Activated T-cell treated with anti-CD3 and anti-CD28 coated beads, Interleukin-2, amount 50 U/mL, for 72 hours (primary cell): ENCODE measurements at places on chromosomes 1 and 21.

DNA sequence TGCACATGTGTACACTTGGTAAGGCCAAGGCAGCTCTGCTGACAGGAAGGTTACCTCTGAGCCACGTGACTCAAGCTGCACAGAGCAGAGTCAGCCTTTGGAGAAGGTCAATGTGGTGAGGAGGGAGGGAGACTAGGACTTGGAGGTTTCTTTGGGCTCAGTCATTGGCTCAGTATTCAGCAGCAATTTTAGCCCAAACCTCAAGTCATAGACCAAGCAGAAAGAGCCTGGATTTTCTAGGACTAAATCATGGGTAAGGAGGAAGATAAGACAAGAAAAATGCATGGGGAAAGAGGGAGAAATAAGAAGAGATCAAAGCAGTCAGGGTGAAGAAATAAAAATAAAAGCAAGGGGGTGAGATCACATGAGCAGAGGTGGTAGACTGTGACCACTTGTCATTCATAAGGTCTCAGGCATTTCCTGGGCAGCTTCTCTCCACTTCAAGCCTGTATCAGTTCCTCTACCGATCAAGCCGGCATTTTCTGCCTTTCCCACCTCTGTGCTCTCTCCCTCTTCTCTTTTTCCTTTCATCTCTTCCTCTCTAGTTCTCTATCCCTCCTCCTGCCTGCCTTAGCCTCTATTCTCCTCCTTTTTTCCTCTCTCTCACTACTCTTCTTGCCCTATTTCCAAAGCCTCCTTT lies 51.7 kb upstream of the DUSP10 start:
- H3K36me3 ChIP-seq = peaks cover 2% of the 10 kb centered on the region
- DNase-seq = no peak
- H3K4me1 ChIP-seq = peaks cover 46% of the 10 kb centered on the region
- peak overlapping the region; percentile 65 for H3K4me3 ChIP-seq
- peak overlapping the region; percentile 48 for H3K27ac ChIP-seq
- H3K27me3 ChIP-seq = no peaks in the 10 kb centered on the region

DNA sequence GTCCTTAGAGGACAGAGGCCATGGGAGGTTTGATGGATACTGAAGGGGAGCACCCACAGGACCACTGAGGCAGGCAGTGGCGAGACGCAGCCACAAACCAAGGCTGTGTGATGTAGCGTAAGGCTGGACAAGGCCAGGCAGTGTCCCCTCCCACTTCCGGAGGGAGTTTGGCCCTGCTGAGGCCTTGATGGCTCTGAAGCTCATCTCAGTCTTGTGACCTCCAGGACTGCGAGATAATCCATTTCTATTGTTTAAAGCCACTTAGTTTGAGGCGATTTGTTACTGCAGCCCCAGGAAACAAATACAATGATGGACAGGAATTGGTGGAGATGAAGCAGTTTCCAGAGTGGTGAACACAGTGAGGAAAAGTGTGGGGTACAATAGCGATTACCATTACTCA lies 15.3 kb downstream of the PIGP start:
- H3K27me3 ChIP-seq = no peaks in the 10 kb centered on the region
- peaks cover 15% of the 10 kb centered on the region for H3K4me1 ChIP-seq
- no peak overlapping the region for H3K4me3 ChIP-seq
- H3K36me3 ChIP-seq = no peaks in the 10 kb centered on the region
- DNase-seq = no peak

DNA sequence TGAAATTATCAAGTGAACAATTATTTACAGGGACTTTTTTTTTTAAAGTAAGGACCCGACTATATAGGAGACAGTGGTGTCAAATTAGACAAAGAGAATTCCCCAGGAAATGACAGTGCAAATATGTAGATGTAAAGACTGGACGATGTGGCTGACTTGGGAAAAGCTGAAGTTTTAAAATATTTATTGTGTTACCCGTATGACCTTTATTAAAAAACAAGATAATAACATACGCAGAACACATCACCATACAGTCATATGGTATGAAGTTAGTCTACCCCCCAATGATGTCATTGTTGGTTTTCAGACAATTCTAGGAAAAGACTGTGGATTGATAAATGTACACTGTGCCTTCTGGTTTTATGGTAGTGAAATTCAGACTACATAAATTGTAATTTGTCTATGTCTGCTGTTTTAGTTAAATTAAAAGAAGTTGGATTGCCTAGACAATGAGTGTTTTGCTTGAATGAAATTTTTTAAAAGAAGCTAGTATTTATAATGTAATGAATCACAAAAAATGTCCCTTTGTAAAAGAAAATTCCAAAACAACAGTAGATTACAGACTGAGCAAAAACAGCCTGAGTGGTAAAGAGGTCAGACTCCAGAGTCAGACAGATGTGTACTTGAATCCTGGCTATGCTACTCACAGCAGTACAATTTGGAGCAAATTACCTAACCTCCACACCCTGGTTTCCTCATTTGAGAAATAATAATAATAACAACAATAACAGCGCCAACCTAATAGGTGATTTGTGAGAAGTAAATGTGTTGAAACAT lies 15.5 kb upstream of the PDC start:
- H3K4me3 ChIP-seq = no peak overlapping the region
- no peak overlapping the region for H3K27ac ChIP-seq
- H3K4me1 ChIP-seq = no peaks in the 10 kb centered on the region
- H3K27me3 ChIP-seq = no peaks in the 10 kb centered on the region
- no peak for DNase-seq

DNA sequence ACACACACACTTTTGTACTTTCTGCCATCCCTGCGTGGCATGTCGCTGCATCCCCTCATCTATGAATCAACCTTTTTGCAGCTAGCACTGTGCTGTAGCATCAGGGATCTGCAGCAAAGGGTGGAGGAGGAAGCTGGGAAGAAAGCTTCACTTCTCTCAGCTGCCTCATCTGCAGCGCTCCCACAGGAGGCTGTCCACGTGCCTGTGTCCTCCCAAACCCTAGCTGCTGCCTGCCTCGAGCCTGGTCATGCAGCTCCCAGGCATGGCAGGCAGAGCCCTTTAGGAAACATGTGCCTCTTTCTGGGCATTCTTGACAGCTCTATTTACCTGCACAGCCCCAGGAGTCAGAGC lies 262.1 kb upstream of the SGIP1 start:
- peak overlapping the region; percentile 52 for H3K27ac ChIP-seq
- peaks cover 79% of the 10 kb centered on the region for H3K4me1 ChIP-seq
- no peaks in the 10 kb centered on the region for H3K27me3 ChIP-seq
- H3K36me3 ChIP-seq = no peaks in the 10 kb centered on the region
- DNase-seq = no peak

- no peak overlapping the region for H3K4me3 ChIP-seq
- no peak for DNase-seq
- H3K4me1 ChIP-seq = no peaks in the 10 kb centered on the region
- no peak overlapping the region for H3K27ac ChIP-seq
- peaks cover 15% of the 10 kb centered on the region for H3K27me3 ChIP-seq
These were observed 35.8 kb upstream of the GRIK3 start for GRCh38 chr1:37070126-37070525.

DNA sequence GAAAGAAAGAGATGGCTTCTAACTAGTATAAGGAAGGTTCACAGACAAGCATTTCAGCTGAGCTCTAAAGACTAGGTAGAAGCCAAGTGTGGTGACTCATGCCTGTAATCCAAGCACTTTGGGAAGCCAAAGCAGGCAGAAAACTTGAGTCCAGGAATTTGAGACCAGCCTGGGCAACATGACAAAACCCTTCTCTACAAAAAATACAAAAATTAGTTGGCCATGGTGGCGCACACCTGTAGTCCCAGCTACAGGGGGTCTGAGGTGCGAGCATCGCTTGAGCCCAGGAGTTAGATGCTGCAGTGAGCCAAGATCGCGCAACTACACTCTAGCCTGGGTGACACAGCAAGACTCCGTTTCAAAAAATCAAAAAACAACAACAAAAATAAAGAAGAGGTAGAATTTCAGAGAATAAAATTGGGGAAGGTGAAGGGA lies 27.8 kb downstream of the FBXO42 start:
- no peak overlapping the region for H3K4me3 ChIP-seq
- no peak overlapping the region for H3K27ac ChIP-seq
- peaks cover 4% of the 10 kb centered on the region for H3K36me3 ChIP-seq
- H3K4me1 ChIP-seq = peaks cover 7% of the 10 kb centered on the region
- H3K27me3 ChIP-seq = no peaks in the 10 kb centered on the region

DNA sequence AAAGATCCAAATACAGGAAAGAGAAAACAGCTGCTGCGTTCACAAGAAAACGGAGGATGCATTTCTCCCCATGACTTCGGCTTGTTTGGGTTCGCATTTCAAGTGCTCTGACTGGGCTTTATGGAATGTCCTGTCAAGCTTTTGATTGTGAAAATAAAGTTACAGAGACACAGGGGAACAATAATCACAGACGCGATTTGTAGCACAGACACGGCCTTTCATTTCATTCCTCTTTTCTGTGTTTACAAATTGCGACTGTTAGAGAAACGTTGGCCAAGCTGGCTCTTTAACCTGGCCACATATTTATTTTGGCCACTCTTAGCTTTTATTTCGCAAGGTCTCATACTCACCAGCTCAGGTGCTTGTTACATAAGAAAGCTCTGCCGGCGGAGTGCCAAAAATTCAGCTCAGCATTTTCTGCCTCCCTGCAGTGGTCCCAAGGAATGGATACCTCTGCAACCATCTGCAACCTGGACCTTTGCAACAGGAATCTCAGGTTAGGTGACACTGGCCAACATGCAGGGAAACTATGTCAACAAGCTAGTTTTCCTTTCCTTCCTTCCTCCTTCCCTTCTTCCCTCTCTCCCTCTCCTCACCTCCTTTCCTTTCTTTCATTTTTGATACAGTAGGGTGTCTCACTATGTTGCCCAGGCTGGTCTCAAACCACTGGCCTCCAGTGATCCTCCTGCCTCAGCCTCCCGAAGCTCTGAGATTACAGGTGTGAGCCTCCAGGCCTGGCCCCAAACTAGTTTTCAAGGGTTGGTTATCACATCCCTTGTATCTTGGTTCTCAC lies 58.2 kb upstream of the SLC45A1 start:
- H3K4me1 ChIP-seq = no peaks in the 10 kb centered on the region
- H3K4me3 ChIP-seq = no peak overlapping the region
- H3K27me3 ChIP-seq = no peaks in the 10 kb centered on the region
- no peak overlapping the region for H3K27ac ChIP-seq
- H3K36me3 ChIP-seq = no peaks in the 10 kb centered on the region

GRCh38 chr1:45929257-45929687 lies 125.9 kb downstream of the MAST2 start:
- H3K27me3 ChIP-seq = no peaks in the 10 kb centered on the region
- H3K4me3 ChIP-seq = no peak overlapping the region
- DNase-seq = no peak

DNA sequence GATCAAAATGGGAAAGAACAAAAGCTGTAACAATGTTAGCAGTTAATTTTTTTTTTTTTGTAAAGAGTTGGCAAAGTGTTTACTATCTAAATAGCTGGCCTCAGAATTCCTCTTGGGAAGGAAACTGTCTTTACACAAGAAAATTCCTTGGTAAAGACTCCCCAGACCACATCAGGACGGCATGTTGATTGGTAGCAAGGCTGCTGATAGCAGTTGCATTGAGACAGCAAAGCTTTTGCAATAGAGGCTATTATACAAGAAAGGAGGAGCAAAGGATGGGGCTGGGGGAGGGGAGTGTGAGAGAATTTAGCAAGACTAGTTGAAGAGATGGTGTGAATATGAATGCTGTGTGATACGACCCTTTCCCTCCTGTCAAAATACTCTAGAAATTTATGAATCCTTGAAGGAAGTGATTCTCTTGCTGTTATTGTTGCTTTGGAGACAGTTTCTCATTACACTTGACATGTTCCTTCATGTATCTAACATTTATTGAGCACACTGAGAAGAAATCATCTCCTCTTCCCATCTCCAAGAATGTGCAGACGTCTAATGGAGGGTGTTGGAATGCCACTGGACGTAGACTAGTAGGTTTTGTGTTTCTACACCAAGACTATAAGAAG lies 355.6 kb downstream of the SIPA1L2 start:
- DNase-seq = no peak
- H3K36me3 ChIP-seq = no peaks in the 10 kb centered on the region
- no peaks in the 10 kb centered on the region for H3K4me1 ChIP-seq
- no peak overlapping the region for H3K4me3 ChIP-seq

- peaks cover 16% of the 10 kb centered on the region for H3K4me1 ChIP-seq
- H3K36me3 ChIP-seq = no peaks in the 10 kb centered on the region
- H3K27ac ChIP-seq = no peak overlapping the region
- DNase-seq = no peak
- no peaks in the 10 kb centered on the region for H3K27me3 ChIP-seq
- H3K4me3 ChIP-seq = no peak overlapping the region
These were observed 22.8 kb upstream of the RNF186 start for GRCh38 chr1:19837866-19838265.

- H3K4me3 ChIP-seq = no peak overlapping the region
- DNase-seq = no peak
- H3K4me1 ChIP-seq = no peaks in the 10 kb centered on the region
- no peaks in the 10 kb centered on the region for H3K36me3 ChIP-seq
These were observed 90.2 kb upstream of the C1orf21 start for GRCh38 chr1:184296466-184297243.

DNA sequence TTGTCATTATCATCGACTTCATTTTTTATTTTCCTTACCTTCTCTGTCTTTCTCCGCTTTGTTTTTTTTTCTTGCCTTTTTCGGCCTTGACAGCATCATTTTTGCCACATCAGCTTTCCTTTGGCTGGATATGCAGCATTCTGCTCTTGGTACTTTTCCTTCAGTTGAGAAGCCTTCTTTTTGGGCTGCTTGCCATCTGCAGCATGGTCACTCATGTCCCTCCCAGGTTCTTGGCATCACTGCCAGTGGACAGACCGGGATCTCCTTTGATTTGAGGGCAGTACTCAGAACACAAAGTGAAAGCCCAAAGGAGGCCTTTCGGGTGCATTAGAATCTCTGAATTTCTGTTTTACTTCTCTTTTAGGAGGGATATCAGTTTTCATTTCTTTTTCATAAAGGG lies 3.7 kb upstream of the PARP1 start:
- no peaks in the 10 kb centered on the region for H3K27me3 ChIP-seq
- no peak overlapping the region for H3K27ac ChIP-seq
- peaks cover 9% of the 10 kb centered on the region for H3K4me1 ChIP-seq
- peaks cover 5% of the 10 kb centered on the region for H3K36me3 ChIP-seq
- no peak overlapping the region for H3K4me3 ChIP-seq
- DNase-seq = no peak

DNA sequence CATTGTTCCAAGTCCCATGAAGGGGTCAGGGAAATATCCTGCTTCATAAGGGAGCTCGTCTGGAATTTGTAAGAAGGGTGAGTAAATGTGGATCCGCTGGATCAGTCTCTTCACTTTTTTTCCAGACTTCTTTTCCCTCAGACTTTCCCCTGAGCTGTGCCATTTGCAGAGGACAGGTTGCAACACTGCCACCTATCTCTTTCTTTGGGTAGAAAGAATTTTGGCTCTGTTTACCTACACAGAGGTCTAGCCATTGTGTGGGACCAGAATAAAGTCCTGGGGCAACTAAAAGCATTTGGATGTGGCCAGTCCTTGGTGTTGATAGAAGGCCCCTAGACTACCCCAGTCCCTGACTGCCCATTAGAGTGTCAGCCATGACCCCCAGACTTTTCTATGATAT lies 1146.7 kb upstream of the PRMT6 start:
- no peak overlapping the region for H3K4me3 ChIP-seq
- DNase-seq = no peak
- H3K4me1 ChIP-seq = no peaks in the 10 kb centered on the region
- H3K27me3 ChIP-seq = no peaks in the 10 kb centered on the region

- H3K36me3 ChIP-seq = no peaks in the 10 kb centered on the region
These were observed 3.8 kb upstream of the MUL1 start for GRCh38 chr1:20511518-20512428.
